ENCODE measurements at places on chromosomes 1 and 21. TPM values are rescaled to one million over a fixed set of nuclear protein-coding genes. Genes with fewer than 3 reads are reported as not detected.

LCE2B gene
- not detected for total RNA-seq

FMN2 gene
- total RNA-seq: 0.49 TPM

HSPB7 gene
- total RNA-seq: not detected

PRDM16 gene
- total RNA-seq: under 0.01 TPM

IL19 gene
- total RNA-seq: not detected

SMCP gene
- not detected for total RNA-seq

ASCL5 gene
- not detected for total RNA-seq

RRP15 gene
- total RNA-seq: 6.0 TPM

C2CD4D gene
- not detected for total RNA-seq

MTF1 gene
- 4.8 TPM for total RNA-seq

ZP4 gene
- total RNA-seq: not detected

CTTNBP2NL gene
- total RNA-seq: 15.5 TPM

UMODL1 gene
- total RNA-seq: not detected

SV2A gene
- total RNA-seq: 3.3 TPM

GPR37L1 gene
- total RNA-seq: not detected

SLC26A9 gene
- 0.06 TPM for total RNA-seq

PCSK9 gene
- 0.32 TPM for total RNA-seq

TIAM1 gene
- total RNA-seq: 0.32 TPM

CHIA gene
- not detected for total RNA-seq
